8988T (cell line): ENCODE measurements at places on chromosomes 7 and 10.
A peak's percentile ranks its signal among the peaks of the same experiment; 100 is the strongest.

GRCh38 chr10:112052166-112052565, 131.4 kb downstream of the GPAM start:
- DNase-seq, result no peak

GRCh38 chr7:6705959-6706665, 635 bp downstream of the ZNF12 start:
- DNase-seq, result no peak

DNA sequence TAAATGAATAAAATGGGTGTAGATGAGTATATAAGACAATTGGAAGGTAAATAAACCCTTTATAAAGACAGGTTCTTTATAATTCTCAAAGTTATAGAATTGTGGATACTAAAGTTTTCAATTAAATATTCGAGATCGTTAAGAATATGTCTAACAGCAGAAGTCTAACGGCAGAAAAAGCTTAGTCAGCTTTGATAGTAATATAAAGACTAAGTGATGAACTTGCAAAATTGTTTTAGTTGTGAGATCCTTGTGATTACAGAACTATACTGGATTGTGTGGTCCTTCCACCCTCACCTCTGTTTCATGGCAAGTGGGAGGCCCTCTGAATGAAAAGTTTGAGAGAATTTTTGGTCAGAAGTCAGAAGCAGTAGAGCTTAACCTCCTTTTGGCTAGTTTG, 2.3 kb downstream of the THNSL1 start:
- no peak for DNase-seq

DNA sequence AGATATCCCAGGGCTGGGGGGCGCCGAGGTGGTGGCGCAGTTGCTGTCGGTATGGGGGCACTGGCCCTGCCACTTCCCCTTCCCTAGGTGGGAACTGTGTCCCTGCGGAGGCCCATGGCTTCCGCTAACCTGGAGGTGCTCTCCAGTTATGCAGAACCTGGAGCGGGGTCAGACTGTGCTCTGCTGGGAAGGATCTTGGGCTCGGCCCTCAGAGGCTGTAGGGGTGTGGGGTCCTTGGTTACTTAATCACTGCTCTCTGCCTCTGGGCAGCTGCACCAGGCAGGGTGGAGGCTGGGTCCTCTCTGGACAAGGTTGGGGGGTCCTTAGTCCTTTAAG, 2.4 kb downstream of the BRI3 start:
- no peak for DNase-seq

- DNase-seq, result no peak
Measured at GRCh38 chr10:6987536-6987945, 407.5 kb upstream of the PRKCQ start.

DNA sequence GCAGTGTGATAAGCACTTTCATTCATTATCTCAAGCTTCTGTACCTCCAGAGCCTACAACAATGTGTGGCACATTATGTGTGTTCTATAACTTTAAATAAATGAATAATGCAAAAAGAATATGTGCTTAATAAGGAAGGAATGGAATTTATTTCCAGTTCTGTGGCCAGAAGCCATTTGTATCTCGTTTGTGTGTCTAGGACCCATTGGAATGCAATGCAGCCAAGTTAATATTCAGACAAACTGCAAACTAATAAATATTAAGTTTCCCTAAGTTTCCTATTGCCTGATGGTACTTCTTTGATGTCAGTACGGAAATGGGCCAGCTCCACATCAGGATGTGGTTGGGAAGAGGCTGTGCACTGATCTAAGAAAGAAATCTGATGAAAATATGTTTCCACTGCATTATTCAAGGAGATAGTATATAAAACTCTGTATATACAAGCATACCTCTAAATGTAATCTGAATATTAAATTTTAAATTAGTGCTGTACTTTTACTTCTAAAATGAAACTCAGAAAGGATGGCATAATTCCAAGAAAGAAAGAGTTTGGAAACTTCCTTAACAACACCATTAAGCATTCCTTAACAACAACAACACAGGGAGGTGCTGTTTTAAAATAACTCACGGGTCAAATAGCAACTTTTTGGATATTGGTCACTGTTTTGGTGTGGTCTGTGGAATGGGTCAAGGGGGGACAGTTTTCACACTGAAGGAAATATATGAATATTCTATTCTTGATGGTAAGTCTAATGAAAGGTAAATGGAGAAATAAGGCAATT, 29.4 kb upstream of the ANKRD30A start:
- DNase-seq, result no peak

- DNase-seq, result no peak
Measured at GRCh38 chr10:5843686-5844344, 30.6 kb upstream of the GDI2 start.

GRCh38 chr10:49228677-49229076, 40.5 kb upstream of the TMEM273 start:
- no peak for DNase-seq

DNA sequence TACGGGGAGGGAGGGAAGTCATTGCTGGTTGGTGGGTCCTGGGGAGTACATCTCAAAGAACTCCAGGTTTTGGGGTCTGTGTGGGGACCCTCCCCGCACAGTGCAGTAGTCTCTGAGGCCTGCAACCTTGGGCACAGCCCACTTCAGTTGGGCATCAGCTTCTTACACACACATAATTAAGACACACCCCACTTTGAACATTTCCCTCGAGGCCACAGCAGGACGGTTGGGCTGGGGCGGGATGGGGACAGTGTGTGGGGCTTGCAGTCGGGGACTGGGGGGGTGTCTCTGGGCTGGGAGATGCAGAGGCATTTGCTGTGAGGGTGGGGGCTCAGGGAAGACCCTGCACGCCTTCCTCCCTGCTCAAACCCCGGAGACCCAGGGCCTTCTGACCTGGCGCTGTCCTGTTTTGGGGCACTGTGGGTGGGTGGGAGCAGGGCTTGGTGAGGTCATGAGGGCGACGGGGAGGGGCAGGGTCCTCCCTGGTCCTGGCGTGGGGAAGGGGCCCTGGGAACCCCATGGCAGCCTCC, 1.3 kb downstream of the LFNG start:
- DNase-seq, result no peak

GRCh38 chr7:122886357-122887081, at the start of gene CADPS2:
Gene CADPS2 (minus strand): TSS chr7:122886460. CDS start chr7:122886337, 123 bp downstream.
- peak; percentile 81 for DNase-seq

DNA sequence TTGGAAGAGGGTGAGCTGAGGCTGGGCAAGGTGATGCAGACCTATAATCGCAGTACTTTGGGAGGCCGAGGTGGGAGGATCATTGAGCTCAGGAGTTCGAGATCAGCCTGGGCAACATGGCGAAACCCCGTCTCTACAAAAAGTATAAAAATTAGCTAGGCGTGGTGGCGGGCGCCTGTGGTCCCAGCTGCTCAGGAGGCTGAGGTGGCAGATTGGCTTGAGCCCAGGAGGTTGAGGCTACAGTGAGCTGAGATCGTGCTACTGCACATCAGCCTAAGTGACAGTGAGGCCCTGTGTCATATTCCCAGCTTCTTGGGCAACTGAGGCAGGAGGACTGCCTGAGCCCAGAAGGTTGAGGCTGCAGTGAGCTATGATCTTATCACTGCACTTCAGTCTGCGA, 13.6 kb downstream of the BMPR1A start:
- no peak for DNase-seq

DNA sequence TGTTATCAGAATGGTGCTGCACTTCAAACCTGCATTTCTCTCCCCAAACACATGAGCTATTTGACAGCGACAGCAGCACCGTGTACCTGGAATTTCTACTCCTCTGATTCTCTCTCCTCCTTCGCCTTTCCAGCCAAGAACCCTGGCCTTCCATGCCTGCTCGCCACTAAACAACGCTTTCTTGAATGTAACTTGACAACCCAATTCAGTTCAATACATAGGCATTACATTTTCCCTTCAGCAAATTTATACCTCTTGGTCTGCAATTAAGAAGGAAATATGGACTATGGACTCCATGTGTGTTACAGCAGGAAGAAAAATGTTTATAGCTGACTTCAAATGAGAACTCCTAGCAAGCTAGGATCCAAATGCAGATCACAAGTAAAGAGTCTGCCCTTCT, 162.6 kb upstream of the AUTS2 start:
- no peak for DNase-seq

- no peak for DNase-seq
Measured at GRCh38 chr7:5635006-5635405, 146.5 kb downstream of the RNF216 start.

DNA sequence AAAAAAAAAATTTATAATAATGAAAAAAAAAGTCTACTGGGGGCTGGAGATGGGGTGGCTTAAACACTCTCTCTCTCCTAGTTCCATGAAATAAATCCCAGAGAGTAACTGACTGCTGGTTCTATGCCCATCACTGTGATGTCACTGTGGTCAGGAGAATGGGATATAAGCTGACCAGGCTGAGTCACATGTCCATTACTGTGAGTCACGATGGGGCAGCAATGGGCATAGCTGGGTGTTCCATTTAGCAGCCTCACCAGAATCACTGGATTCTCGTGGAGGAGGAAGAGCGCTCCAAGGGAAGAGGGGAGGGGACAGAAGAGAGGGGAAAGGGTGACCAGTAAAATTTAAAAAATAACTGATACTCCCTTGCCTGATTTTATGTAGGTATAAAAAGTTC, 37.1 kb downstream of the MASTL start:
- DNase-seq, result no peak

GRCh38 chr7:130927062-130927461, 193.1 kb upstream of the KLF14 start:
- no peak for DNase-seq
